Kidney capillary endothelial cell (primary cell): ENCODE measurements at places on chromosomes 2 and 18.
A peak's percentile ranks its signal among the peaks of the same experiment; 100 is the strongest.

DNA sequence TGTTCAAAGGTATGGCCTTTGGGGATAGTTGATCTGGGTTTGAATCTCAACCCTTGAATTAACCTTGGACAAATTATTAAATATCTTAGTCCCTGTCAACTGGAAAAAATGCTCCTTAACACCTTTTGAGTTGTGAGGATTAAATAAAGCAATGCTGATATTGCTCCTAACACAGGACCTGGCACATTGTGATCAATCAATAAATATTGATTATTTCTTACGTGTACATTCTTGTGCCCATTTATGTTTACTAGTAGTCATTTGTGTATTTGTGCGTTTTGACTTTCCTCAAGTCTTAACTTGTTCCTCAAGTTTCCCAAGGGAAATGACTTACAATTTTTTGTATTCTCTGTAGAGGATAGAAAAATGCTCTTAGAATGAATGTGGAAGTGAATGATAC lies 19.6 kb upstream of the FIGN start:
- DNase-seq = no peak

GRCh38 chr2:189791338-189792042 lies 7.2 kb downstream of the PMS1 start:
- DNase-seq = no peak

- no peak for DNase-seq
Observed at GRCh38 chr2:56615760-56616159, 432.0 kb downstream of the CCDC85A start.

DNA sequence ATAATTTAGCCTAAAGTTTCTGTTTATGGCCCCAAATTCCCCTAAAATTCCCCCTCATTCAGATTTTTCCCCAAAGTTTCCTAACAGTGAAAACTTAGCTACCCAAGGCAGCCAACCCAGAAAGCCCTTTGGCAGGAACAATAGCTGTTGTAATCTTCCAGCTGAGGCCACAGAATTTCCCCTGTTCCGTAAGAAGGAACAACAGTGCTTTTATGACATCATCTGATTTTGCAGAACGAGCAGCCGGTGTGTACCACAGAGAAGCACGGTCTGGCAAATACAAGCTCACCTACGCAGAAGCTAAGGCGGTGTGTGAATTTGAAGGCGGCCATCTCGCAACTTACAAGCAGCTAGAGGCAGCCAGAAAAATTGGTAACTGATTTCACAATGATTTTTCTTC lies 6.3 kb downstream of the TNFAIP6 start:
- DNase-seq = no peak

GRCh38 chr2:84299211-84299775 lies 159.8 kb downstream of the SUCLG1 start:
- no peak for DNase-seq

DNA sequence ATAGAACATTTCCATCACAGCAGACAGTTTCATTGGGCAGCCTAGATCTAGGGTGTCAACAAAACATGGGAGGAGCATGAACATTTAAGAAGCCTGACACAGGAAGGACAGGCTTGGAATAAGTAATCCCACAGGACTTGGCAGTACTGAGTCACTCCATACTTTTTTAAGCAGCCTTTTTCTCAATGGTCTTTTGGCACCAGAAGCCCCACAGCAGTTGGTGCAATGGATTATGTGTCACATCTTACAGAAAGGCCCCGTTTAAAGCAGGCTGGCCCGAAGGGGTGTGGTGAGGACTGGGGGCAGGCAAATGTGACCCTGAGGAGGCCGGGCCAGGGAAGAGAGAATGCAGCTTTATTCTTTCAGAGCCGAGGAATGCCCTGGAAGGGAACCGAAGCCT lies 26.6 kb downstream of the SPTBN1 start:
- peak; percentile 73 for DNase-seq

GRCh38 chr2:236162882-236163470 lies 5.2 kb downstream of the GBX2 start:
- no peak for DNase-seq

DNA sequence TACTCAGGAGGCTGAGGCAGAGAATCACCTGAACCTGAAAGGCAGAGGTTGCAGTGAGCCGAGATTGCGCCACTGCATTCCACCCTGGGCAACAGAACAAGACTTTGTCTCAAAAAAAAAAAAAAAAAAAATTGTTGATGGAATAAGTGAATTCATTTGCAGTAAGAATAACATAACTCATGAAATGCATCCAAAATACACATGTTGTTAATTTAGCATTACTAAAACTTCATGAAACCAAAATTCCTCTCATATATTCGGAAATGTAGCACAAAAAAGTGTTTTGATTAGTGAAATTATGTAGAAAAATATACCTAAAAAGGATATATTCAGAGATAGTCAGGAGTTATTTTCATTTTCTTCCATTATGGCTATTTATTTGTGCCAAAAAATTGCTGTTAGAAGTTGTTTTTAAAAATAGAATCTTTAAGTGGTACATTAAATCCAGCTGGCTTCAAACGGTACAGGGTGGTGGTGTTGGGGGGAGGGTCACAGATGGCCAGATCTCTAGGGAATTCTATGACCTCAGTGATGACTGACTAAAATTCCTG lies 78.2 kb upstream of the UGP2 start:
- no peak for DNase-seq

DNA sequence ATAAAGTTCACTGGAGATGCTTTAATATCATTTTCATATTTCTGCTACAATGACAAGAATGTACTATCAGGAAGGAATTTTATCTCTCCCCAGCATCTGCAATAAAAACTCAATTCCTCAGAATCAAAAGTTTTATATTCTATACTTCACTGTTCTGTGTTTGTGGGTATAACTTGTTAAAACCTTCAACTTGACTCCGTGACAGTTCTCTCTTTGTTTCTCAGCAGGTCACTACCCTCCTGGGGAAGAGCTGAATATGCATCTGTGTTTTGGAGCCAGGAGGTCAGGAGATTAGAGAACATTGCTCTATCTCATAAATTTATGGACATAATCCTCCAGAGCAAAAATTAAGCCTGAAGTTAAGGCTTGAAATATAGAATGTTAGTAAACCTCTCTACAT lies 411.4 kb downstream of the TRIB2 start:
- no peak for DNase-seq

DNA sequence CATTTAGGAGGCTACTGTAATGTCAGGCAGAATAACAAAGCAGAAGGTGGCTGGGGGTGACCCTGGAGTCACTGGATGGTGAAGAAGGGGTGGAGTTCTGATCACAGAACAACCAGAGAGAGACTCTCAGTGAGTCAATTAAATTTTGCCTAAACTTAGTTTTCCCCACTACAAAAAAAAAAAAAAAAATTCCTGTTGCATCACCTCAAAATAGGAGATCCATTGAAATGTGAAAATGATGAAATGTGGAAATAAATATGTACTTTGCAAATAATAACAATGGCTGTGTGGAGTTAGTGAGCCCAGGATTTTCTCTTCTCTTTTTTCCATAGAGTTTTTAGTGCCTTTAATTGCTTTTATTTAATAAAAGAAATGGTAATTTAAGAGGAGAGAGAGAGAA lies 165.5 kb downstream of the GFPT1 start:
- no peak for DNase-seq

- no peak for DNase-seq
Observed at GRCh38 chr2:17191223-17191622, 327.0 kb downstream of the RAD51AP2 start.

DNA sequence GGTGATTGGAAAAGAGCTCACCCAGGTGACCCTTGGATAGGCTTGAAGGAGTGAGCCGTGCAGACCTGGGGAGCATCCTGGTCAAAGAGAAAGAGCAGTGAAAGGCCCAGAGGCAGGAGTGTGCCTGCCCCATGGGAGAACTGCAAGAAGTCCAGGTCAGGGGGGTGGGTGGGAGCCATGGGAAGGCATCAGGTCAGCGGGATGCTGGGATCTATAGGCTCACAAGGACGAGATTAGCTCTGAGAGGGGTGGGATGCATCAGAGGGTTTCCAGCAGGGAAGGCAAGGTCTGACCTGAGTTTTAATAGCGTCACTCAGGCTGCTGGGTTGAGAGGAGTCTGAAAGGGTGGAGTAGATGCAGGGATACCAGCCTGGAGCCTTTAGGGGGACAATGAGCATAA lies 158.6 kb downstream of the SMAD7 start:
- no peak for DNase-seq

GRCh38 chr2:21353879-21354679 lies 230.3 kb downstream of the TDRD15 start:
- no peak for DNase-seq

DNA sequence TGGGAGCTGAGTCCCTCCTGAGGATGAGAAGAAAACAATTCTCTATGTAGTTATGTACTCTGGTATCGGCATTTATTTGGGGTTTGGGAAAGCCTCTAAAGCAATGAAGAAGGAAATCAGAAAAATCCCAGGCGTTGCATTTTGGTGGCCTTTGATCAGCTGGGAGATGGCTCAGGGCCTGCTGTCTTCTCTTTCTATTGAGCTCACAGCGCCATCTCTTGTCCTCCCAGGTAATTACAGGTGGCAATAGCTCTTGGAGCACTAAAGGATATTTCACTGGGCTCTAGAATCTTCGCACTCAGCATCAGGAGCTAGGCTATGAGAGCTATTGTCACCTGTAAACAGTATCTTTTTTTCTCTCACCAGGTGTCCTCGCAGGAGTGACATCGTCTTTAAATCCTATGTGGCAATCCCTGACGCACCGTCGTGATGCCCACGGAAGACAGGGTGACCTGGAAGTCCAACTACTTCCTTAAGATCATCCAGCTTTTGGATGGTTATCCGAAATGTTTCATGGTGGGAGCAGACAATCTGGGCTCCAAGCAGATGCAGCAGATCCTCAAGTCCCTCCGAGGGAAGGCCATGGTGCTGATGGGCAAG lies 76.1 kb upstream of the PMAIP1 start:
- peak; percentile 66 for DNase-seq

DNA sequence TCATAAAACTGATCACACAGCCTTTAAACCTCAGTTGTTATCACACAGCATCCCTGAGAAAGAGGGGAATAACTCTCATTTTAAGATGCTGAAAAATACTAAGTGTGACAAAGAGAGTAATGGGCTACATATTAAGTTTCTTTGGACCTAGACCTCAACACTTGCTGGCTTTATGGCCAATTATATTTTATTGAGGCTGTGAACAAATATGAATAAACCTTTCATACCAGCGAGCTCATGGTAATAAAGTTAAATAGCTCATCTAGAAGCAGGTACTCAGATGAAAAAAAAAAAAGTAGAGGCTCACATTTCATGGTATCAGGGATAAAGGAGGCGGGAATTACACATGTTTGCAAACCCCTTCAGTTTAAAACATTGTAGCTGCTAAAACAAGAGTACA lies 75.7 kb downstream of the DOCK10 start:
- no peak for DNase-seq

DNA sequence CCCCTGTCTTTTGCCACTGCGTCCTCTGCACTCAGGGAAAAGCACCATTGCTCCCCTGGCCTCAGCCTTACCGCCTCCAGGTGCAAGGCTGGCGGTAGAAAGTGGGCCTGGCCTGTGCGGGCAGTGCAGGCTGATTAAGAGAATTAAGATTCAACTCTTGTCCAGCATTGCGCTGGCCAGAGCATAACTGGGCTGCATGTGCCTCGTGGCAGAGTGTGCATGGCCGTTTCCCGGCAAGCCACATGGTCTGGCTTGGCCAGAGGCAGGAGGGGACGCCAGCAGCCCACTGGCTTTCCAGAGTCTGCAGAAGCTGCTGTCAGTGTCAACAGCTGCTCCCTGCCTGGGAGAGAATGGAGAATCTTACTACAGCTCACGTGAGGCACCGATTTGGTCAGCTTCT lies 12.3 kb downstream of the NTSR2 start:
- no peak for DNase-seq

GRCh38 chr2:104861351-104862057 lies 7.6 kb downstream of the POU3F3 start:
- DNase-seq = no peak

DNA sequence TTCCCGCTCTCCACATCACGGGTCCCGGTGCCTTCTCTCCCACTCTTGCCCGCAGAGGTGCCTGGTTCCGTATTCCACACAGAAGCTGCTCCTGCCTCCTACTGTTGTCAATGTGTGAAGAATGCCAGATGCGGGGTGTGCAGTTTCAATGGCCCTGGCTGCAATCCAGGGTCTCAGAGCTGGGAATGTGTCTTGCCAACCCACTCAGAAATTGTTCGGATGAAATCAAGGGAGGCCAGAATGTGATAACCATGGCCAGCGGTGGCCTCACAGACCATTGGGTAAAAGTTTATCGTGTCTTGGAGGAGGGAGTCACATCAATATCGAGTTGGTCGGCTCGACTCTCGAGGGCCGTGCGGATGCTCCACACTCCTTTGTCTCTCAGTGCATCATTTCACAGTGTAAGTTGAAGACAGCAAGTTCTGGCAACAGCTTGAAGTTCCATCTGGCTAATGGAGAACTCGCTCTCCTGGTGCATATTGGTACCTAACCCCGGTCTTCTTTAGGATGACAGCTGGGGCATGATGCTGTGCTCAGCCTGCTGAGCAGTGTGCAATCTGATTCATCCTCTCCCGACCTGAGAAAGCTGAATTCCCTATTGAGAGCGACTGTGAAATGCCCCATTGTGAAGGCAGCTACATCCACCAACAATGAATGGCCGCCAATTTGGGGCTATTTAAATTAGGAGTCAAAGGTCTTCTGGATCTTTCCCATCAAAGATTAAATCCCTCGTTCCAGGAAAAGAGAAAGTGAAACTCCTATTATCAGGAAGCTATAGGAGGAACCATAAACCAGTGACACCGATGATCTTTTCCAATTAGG lies 389.0 kb downstream of the SOX11 start:
- no peak for DNase-seq

- DNase-seq = no peak
Observed at GRCh38 chr2:201185863-201186262, 2.9 kb downstream of the CASP10 start.

- DNase-seq = no peak
Observed at GRCh38 chr2:218899147-218899546, 18.5 kb downstream of the WNT10A start.

GRCh38 chr2:106695919-106696318 lies 190.0 kb downstream of the ST6GAL2 start:
- DNase-seq = no peak

DNA sequence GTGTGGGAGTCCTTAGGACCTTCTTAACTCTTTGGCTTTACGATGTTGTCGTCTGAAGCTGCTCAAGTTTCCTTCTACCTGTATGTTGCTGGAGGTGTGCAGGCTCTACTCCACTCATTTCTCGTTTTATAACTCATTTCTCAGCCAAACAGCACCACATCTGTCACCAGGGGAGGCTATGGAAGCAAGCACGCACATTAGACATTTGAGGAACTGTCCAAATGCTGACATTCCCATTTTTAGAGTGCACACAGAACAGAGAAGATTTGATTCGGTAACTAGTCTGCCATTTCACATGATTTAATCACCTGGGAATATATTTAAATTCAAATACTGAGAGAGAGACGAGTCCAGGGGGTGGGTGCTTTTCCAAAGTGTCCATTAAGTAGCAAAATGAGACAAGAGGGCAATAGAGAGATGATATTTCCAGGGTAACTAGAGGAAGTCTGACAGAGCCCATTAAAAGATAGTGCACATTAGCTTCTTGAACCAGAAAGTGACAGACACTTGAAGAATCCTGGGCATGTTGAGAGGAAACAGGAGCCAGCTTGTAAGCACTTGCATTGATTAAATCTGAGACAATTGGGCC lies 793.3 kb downstream of the TDRD15 start:
- DNase-seq = no peak
